ENCODE measurements at places on chromosomes 2 and 18.

- DNase-seq: no peak
These were observed 153.6 kb downstream of the TDRD15 start for GRCh38 chr2:21277068-21278056.

- DNase-seq: no peak
These were observed 245.6 kb upstream of the CDH2 start for GRCh38 chr18:28422577-28422976.

GRCh38 chr2:152086231-152086630 is 12.6 kb downstream of the CACNB4 start:
- no peak for DNase-seq

- DNase-seq: peak; percentile 67
These were observed 224.5 kb downstream of the FAM210A start for GRCh38 chr18:13501891-13502290.
